ENCODE measurements at places on chromosomes 12 and 14. TPM values are rescaled to one million over a fixed set of nuclear protein-coding genes. Genes with fewer than 3 reads are reported as not detected.

PLEKHD1 gene
- polyA plus RNA-seq = 0.11 TPM

FAR2 gene
- 0.35 TPM for polyA plus RNA-seq

INHBE gene
- polyA plus RNA-seq = not detected

UNG gene
- polyA plus RNA-seq = 24.6 TPM

KLHL33 gene
- 0.10 TPM for polyA plus RNA-seq

METTL25 gene
- 12.7 TPM for polyA plus RNA-seq

FOXG1 gene
- not detected for polyA plus RNA-seq

TAS2R50 gene
- not detected for polyA plus RNA-seq

SLC5A8 gene
- not detected for polyA plus RNA-seq

SLC17A8 gene
- not detected for polyA plus RNA-seq

LRRC10 gene
- polyA plus RNA-seq = not detected

KRT6B gene
- polyA plus RNA-seq = not detected

PLCZ1 gene
- polyA plus RNA-seq = not detected

AEBP2 gene
- 8.7 TPM for polyA plus RNA-seq

HHIPL1 gene
- polyA plus RNA-seq = 0.24 TPM

TEX22 gene
- polyA plus RNA-seq = 1.0 TPM

TCL1B gene
- not detected for polyA plus RNA-seq

MGAT4C gene
- polyA plus RNA-seq = not detected

ZNF891 gene
- 0.63 TPM for polyA plus RNA-seq

PTGER2 gene
- 2.8 TPM for polyA plus RNA-seq

HSPB8 gene
- polyA plus RNA-seq = not detected

SLC8A3 gene
- polyA plus RNA-seq = not detected

SYNDIG1L gene
- not detected for polyA plus RNA-seq

DDX11 gene
- 22.3 TPM for polyA plus RNA-seq

ATN1 gene
- polyA plus RNA-seq = 1.4 TPM

RD3L gene
- not detected for polyA plus RNA-seq

All from IgD-negative memory B cell (primary cell).